HT1080 (cell line): ENCODE measurements at places on chromosomes 7 and 10. TPM values are rescaled to one million over a fixed set of nuclear protein-coding genes. Genes with fewer than 3 reads are reported as not detected.

Gene PNLIPRP3
- total RNA-seq, result 0.05 and 0.13 TPM in 2 replicates

Gene SEMA3D
- 1.2 and 1.5 TPM in 2 replicates for total RNA-seq

Gene CYP3A5
- 0.18 and 0.57 TPM in 2 replicates for total RNA-seq

Gene LRCH4
- total RNA-seq, result 14.3 and 19.7 TPM in 2 replicates

Gene SUN3
- not detected in 2 replicates for total RNA-seq

Gene GRB10
- 11.6 and 18.2 TPM in 2 replicates for total RNA-seq

Gene FAM149B1
- 13.1 and 14.2 TPM in 2 replicates for total RNA-seq

Gene HTR5A
- not detected in 2 replicates for total RNA-seq

Gene ATP6V0A4
- total RNA-seq, result 0.30 and 0.47 TPM in 2 replicates

Gene ALOX5
- total RNA-seq, result not detected in 2 replicates

Gene EPO
- total RNA-seq, result not detected in 2 replicates

Gene NRCAM
- total RNA-seq, result 8.1 and 14.6 TPM in 2 replicates

Gene TAF5
- total RNA-seq, result 13.5 and 15.7 TPM in 2 replicates

Gene TET1
- 0.84 and 1.2 TPM in 2 replicates for total RNA-seq

Gene CALML3
- not detected in 2 replicates for total RNA-seq

Gene CPN1
- not detected in 2 replicates for total RNA-seq

Gene SFTPA2
- total RNA-seq, result not detected in 2 replicates

Gene OPALIN
- total RNA-seq, result not detected in 2 replicates

Gene FAM171A1
- 35.9 and 41.3 TPM in 2 replicates for total RNA-seq
